Left cardiac atrium (tissue), 4 donors: ENCODE measurements at places on chromosomes 6 and 20. TPM values are rescaled to one million over a fixed set of nuclear protein-coding genes. Genes with fewer than 3 reads are reported as not detected.

DNA sequence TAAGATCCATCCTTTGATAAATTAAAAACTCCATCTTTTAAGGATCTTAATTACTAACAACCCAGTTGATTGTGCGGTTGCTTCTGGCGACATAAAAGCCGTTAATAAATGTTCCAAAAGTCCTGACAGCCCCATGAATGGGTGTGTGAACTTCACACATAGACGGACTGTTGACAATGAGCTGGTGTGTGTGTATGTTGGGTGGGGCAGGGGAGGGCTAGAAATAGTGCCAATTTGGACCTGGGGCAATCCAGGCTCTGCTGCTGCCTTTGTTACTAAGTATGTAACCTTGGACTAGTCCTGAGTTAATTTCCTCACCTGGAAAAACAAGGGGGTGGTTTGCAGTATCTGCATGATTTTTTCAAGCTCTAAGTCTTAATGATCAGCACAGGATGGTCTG, 4.2 kb downstream of the MAS1 start:
- DNase-seq, result no peak

DNA sequence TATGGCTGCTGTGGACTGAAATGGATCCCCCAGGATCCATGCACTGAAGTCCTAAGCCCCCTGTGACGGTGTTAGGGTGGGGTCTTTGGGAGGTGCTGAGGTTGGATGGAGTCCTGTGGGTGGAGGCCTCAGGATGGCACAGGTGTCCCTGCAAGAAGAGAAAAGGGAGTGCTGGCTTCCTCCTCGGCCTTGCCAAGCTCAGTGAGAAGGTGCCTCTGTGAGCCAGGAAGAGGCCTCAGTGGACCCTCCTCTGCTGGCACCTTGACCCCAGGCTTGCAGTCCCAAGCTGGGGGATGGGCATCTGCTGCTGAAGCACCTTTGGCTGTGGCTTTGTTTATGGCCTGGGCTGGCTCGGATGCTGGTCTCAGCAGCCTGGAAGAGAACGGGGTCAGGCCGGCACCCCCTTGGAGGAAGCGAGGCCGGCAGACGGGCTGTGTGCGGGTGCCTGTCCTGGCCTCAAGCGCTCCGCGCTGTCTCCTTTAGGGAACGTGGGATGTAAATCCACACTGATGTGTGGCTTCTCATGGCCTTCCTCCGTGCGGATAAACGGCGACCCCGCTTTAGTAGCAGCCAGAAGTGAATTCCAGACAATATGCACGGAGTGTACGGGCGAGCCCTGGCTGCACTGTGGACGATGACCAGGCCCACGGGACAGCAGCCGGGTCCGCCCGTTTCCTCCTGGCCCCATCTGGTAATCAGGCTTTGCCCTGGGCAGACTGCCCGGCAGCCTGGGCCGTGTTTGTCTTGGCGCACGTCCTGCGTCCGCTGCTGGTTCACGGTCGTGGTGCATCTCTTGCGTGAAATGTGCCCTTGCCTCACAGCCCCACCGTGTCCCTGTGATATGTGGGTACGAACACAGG, 182.6 kb downstream of the ERMARD start:
- DNase-seq, result peak; percentile 86

GRCh38 chr20:36847009-36847709, 28.8 kb upstream of the TLDC2 start:
- DNase-seq, result peak; percentile 85

DNA sequence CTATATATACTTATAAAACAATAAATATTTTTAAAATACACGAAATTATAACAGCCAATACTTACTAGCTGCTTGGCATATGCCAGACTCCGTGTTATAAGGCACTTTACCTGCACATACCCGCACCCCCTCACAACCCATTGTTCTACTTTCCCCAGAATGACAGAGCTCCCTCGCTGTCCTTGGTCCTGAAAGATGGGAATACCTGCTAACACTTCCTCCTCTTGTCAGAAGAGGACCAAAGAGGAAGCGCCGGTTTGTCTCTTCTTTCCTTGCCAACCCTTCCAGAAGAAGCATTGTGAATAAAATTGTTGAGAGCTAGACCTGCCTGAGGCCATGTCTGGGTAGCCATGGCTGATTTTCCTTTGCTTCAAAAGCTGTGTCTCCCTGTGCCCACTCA, 149.3 kb downstream of the PTPRT start:
- no peak for DNase-seq

DNA sequence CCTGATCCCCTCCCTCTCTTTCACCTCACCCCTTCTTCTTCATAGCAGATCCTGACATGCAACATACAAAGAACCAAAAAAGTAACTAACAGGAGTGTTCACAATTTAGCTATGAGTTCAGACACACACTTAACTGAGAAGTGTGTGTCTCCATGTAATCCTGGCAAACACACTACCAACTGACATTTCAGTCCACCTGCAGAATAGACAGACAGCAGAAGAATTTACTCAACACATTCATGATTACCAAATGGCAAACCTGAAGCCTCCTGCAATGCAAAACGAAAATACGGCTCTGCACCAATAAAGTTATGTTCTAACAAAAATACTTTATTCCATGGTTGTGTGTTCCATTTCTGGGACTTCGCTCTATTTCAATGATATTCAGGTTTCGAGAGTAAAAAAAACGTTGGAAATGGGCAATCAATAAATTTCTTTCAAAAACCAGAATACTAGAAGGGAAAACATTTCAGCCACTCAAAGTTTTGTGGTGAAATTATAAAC, 2.6 kb downstream of the BACH2 start:
- DNase-seq, result no peak

DNA sequence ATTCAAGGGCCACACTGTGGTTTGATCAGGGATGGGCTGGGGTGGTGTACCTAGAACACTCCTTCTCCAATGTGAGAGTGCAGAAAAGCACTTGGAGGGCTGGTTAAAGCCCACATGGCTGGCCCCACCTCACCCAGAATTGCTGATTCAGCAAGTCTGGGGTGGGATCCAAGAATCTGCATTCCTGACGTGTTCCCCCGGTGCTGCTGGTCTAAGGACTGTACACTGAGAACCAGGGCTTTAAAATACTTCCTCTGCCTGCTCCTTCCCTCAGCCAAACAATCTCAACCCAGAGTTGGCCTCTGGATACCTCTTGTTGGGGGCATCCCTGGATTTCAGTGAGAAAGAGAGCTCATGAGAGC, 13.4 kb upstream of the OCSTAMP start:
- DNase-seq, result no peak

GRCh38 chr6:93974332-93974731, 555.0 kb upstream of the EPHA7 start:
- DNase-seq, result no peak

KHDC1 gene
- 4.1 TPM for total RNA-seq

DNA sequence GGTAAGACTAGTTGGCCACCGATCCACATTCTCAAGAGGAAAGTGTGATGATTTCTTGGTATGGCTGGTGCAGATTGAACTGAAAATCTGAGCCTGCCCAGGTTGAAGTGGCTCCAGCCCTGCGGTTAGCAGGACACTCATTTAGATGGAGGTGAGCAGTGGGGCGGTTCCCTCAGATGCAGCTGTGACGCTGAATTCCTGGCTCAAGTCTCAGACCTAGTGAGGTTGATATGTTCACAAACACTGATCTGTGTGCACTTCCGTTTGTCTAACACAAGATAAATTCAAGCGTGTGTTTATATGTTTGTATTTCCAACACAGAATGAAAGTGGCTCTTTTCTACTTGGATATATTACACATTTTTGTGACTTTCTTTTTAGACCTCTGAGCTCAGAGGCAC, 83.4 kb upstream of the FRMD1 start:
- DNase-seq, result no peak

HTR1B gene
- total RNA-seq, result not detected

- DNase-seq, result no peak
These were observed 1.3 kb downstream of the KIF13A start for GRCh38 chr6:17985934-17986655.

GRCh38 chr6:55664591-55665587, 85.9 kb upstream of the HMGCLL1 start:
- DNase-seq, result no peak

GRCh38 chr6:129889580-129889979, 28.5 kb upstream of the TMEM244 start:
- DNase-seq, result no peak

GRCh38 chr6:74936886-74937285, 269.0 kb downstream of the COL12A1 start:
- no peak for DNase-seq
